ENCODE measurements at places on chromosomes 4 and X. TPM values are rescaled to one million over a fixed set of nuclear protein-coding genes. Genes with fewer than 3 reads are reported as not detected.

Gene PDGFC
- 145 TPM for total RNA-seq

Gene HMGN5
- 2.6 TPM for total RNA-seq

Gene MSX1
- 4.3 TPM for total RNA-seq

Gene IL15
- 11.6 TPM for total RNA-seq

Gene KIAA1210
- total RNA-seq, result not detected

Gene PPEF1
- total RNA-seq, result not detected

Gene RPL10
- 1,322 TPM for total RNA-seq

Gene EOLA2
- total RNA-seq, result 23.2 TPM

Gene GPC4
- 0.86 TPM for total RNA-seq

Gene CLTRN
- under 0.01 TPM for total RNA-seq

DNA sequence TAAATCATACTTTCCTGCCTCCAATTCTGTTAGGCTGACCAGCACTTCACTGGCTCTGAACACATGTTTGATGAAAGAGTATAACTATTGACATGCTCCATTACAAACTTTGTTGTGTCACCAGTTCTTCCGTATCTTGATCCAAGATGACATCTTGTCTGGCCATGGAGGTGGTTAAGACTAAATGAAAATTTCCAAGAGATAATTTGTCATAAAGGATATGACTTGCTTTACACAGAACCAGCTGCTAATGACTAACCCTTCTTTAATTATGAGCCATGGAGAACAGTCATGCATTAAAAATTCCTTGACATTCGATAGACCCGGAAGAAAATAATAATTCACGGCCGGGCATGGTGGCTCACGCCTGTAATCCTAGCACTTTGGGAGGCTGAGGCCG is 17.7 kb upstream of the N4BP2 start:
- peak; percentile 7 for DNase-seq

- DNase-seq, result peak; percentile 86
Measured at GRCh38 chrX:3262901-3263300, 83.6 kb downstream of the MXRA5 start.

DNA sequence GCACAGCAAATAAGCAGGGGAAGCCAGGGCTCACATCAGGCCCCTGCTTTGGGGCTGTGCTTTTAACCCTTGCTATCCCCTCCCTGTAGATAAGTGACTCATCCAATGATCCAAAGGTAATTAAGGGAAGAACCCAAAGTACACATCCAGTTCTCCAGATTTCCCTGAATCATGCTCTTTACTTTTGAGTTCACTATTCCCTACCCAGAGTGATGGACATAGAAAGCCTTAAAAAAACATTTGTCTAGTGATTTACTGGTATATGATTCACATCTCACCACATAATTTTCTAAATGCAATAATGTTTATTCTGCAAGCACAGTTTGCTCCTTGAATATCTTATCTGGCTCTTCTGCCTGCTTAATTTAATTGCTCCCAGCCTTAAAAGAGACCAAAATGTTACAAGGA is 136.2 kb downstream of the PPP3CA start:
- DNase-seq, result peak; percentile 45

- no peak for DNase-seq
Measured at GRCh38 chr4:83272900-83273299, 11.7 kb downstream of the COQ2 start.

DNA sequence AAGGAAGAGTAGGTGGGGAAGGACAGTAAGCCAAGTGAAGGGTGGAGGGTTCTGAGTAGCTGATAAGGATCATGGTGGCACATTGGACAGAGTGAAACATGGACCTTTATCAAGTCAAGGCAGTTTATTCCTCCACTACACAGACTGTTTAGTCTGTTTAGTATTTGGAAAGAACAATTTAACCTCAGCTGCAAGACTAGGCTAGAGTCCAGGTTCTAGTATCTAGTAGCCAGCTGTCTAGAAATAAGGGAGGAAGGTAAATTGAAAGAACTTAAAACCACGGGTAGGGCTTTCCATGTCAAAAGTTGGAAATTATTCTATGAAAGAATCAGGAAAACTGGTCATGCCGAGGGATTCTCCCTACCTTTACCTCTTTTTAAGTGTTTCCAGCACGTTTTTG is 140.1 kb upstream of the MED14 start:
- DNase-seq, result no peak

GRCh38 chr4:177485528-177485927 is 43.3 kb upstream of the AGA start:
- DNase-seq, result no peak

- no peak for DNase-seq
Measured at GRCh38 chr4:66273110-66273509, 602.8 kb upstream of the EPHA5 start.

- peak; percentile 79 for DNase-seq
Measured at GRCh38 chrX:45807572-45808425, 607.1 kb upstream of the DIPK2B start.

DNA sequence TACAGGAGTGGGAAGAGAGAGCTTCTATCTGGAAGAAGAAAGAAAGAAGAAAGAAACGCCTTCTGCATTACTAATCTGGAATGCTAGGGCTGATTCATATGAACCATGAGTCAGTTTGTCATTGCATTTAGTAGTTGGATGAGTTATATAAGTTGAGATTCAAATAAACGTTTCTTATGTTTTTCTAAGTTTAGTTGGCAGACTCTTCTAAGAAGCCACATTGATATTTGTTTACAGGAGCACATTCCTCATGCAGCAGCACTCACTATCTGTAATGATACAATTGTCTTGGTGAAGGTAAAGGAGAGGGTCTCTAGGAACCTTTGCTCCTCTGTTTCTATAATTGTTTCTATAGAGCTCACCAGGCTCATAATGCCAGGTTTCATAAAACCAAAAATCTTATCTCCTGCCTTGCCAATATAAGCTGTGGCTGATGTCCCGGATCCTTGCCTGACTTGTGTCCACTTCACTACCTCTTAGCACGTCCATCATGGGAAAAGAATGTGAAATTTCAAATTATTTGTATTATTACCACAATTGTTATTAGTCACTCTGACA is 39.5 kb downstream of the HOPX start:
- DNase-seq, result peak; percentile 77

DNA sequence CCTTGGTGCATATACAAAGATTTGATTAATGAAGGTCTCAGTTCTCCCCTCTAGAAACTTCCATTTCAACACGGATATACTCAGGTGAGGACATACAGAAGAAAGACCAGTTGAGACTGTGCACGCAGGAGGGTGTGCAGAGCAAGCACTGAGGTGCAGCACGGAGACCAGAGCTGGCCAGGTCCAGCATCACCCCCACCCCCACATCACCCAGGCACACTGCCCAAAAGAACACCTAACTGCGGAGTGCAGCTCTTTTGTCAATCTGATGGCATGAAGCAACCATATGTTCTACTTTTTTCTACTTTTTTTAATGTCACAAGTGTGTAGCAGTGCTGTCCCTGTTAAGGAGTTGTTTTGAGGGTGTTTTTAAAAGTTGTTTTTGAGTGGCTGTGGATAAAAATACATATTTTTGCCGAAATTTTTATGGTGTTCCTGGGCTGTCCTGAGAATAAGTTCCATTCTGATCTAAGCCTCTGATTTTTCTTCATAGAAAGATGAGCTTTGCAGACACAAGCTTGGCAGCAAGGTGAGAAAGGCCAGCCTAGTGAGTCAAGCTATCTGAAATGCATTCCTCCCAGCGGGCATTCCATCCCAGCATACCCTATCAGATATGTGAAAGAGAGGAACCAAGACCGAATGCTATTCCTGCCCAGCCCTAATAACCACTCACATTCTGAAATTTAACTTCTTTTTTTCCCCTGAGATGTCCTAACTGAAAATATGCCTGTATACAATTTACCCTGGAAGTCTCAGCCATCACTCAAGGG is 173.7 kb downstream of the PTTG2 start:
- DNase-seq, result no peak

GRCh38 chrX:63702556-63702955 is 82.5 kb downstream of the ARHGEF9 start:
- DNase-seq, result no peak

DNA sequence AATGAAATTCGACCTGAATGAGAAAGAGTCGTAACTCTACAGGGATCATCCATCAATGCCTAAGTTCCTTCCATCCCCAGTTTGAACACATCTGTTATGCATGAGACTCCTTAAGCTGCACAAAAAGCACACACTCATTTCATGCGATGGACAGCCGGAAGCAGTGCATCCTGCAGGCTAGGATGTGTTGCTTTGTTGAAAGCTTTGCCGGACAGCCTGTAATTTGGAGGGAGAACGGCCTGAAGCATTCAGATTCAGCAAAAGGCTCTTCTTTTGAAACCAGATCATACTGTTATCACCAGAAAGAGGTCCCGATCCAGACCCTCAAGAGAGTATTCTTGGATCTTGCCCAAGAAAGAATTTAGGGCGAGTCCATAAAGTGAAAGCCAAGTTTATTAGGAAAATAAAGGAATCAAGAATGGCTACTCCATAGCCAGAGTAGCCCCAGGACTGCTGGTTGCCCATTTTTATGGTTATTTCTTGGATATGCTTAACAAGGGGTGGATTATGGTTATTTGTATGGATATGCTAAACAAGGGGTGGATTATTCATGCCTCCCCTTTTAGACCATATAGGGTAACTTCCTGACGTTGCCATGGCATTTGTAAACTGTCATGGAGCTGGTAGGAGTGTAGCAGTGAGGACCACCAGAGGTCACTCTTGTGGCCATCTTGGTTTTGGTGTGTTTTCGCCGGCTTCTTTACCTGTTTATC is 48.1 kb upstream of the DHRSX start:
- DNase-seq, result no peak

DNA sequence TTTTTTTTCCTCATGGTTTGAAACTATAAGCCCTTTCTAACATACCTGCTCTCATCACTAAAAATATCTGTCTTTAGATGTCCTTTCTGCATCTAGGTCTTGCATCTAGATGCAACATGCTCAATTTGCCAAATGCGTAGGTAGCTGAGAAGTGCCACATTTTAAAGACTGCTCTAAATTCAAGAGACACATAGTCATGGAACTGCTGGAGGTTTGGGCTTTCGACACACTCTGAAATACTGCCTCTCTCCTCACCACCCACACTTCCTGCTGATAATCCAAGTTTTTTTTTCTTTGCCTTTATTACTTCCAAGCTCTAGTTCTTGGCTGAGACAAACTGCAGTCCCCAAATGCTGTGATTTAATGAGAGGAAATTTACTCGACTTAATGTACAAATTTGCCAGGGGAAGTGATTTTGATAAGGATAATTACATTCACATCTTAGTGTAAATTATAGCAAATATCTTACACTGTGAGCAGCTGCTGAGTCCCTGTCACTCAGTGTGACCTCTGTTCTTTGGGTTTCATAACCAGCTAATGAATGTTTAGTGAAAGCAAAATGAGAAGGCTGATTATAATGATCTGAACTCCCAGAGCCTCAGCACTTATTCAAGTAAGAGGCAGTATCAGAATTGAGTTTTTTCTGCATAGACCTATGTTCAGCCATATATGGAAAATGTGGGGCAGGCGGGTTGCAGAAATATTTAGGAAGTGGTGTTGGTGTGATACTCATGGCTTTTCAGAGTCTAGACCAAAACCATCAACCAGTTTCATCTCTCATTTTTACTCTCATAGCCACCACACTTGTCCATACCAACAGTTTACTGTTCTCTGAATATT is 31.3 kb downstream of the DRD5 start:
- no peak for DNase-seq

GRCh38 chr4:150419939-150420338 is 162.0 kb upstream of the MAB21L2 start:
- no peak for DNase-seq

GRCh38 chr4:79604152-79604551 is 196.1 kb upstream of the GK2 start:
- no peak for DNase-seq

DNA sequence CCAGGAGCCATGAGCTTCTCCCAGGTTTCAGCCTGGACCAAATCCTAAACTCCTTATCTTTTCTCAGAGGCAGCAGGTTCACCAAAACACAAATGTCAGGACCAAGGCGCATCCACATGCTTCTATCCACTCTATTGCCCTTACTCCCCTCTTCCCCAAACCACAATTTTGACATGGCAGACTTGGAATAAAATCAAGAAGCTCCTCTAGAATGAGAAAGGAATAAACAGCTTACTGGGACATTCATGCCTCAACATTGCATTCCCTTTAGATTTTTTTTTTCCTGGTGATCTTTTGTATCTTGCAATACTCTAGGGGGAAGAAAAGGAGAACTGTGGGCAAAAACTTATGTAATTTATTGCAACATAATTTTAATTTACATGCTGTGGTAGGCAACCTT is 119.1 kb downstream of the TSPAN5 start:
- DNase-seq, result no peak

GRCh38 chr4:41571422-41571821 is 33.5 kb downstream of the LIMCH1 start:
- DNase-seq, result no peak

GRCh38 chrX:134883137-134883700 is 107.6 kb upstream of the SMIM10 start:
- peak; percentile 82 for DNase-seq

DNA sequence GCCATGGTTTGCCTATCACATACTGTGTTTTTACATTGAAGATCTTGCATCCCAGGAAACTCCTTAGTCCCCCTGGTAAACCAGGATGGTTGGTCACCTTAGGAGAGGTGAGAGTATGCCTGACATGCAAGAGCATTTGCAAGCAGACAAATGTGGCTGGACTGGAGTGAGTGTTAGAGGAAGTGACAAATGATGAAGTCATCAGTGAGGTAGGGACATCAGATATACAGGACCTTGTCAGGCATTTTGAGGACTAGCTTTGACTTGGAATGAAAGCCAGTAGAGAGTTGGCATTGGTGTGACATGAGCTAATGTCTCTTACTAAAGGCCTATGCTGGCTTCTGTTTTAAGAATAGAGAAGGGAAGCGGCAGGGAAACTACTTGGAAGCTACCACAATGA is 124.9 kb downstream of the FRMPD4 start:
- DNase-seq, result no peak

GRCh38 chrX:152450076-152450475 is 1.0 kb downstream of the GABRA3 start:
- no peak for DNase-seq

- no peak for DNase-seq
Measured at GRCh38 chrX:139720979-139721378, 13.0 kb upstream of the MCF2 start.

- peak; percentile 91 for DNase-seq
Measured at GRCh38 chrX:2679534-2680485, 11.3 kb upstream of the CD99 start.

GRCh38 chrX:276581-277201 is 4.5 kb upstream of the PLCXD1 start:
- peak; percentile 57 for DNase-seq

Data from fibroblast of villous mesenchyme (primary cell).